NCI-H2107 (cell line): ENCODE measurements at places on chromosomes 4 and X.

- DNase-seq, result no peak
These were observed 2.2 kb downstream of the GRIA2 start for GRCh38 chr4:157222771-157223160.

DNA sequence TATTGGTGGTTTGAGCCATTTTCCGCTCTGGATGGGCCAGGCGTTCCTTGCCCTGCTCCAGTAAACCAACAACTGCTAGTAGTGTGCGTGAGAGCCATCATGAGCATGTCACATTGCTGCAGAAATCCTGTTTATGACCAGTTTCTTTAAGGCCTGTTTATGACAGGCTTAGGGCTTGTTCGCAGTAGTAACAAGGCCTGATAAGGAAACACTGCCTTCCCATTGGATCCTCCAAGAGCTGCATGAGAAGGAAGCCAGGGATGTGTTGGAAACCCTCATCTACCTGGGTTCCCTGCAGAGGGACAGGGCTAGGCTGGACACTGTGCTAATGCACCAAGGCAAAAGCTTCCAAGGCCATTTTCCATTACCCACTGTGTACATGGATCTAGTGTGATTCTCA lies 153.9 kb downstream of the ZNF518B start:
- no peak for DNase-seq

- no peak for DNase-seq
These were observed 547.0 kb upstream of the NDST4 start for GRCh38 chr4:115660465-115660864.

DNA sequence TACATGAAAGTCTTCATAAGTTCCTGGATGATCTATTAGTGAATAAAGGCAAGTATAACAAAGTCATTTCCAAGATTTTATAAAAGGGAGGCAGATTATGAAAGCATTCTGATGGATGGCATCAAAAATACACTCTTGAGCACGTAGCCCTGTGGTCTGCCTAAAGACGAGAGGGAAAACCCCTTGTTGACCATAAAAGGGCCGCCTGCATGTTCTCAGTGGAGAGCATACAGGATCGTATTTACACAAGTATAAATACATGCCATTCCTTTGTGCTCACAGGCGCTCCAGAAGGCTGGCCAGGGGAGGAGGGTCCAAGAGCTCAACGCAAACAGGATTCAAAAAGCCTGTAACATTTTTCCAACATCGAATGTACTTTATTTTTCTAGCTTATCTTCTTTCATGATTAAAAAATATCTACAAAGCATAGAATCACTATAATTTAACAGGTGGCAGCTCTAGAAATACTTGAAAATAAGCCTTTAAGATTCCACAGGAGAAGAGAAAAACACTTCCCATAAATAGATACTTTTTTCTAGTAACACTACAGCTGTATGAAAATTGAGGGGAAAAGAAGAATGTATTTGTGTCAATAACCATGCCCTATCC lies 29.6 kb downstream of the PDGFC start:
- DNase-seq, result no peak

GRCh38 chr4:149145803-149146202 lies 669.8 kb downstream of the IQCM start:
- DNase-seq, result no peak
